ENCODE measurements at places on chromosomes 12 and 14. TPM values are rescaled to one million over a fixed set of nuclear protein-coding genes. Genes with fewer than 3 reads are reported as not detected.

Gene SOAT2
- not detected for total RNA-seq

Gene FOXN4
- 0.49 TPM for total RNA-seq

Gene FBLN5
- 0.50 TPM for total RNA-seq

Gene RNF212B
- total RNA-seq, result not detected

Gene NYNRIN
- 73.0 TPM for total RNA-seq

Gene POTEG
- total RNA-seq, result 0.44 TPM

Gene WNT5B
- 1.2 TPM for total RNA-seq

- peak; percentile 47 for ATAC-seq
Observed at GRCh38 chr14:60944204-60944603, 36.7 kb downstream of the TRMT5 start.

- no peak for ATAC-seq
Observed at GRCh38 chr12:2118481-2119255, 65.9 kb downstream of the CACNA1C start.

GRCh38 chr14:56119201-56119981, 1.2 kb downstream of the PELI2 start:
- peak; percentile 33 for ATAC-seq

DNA sequence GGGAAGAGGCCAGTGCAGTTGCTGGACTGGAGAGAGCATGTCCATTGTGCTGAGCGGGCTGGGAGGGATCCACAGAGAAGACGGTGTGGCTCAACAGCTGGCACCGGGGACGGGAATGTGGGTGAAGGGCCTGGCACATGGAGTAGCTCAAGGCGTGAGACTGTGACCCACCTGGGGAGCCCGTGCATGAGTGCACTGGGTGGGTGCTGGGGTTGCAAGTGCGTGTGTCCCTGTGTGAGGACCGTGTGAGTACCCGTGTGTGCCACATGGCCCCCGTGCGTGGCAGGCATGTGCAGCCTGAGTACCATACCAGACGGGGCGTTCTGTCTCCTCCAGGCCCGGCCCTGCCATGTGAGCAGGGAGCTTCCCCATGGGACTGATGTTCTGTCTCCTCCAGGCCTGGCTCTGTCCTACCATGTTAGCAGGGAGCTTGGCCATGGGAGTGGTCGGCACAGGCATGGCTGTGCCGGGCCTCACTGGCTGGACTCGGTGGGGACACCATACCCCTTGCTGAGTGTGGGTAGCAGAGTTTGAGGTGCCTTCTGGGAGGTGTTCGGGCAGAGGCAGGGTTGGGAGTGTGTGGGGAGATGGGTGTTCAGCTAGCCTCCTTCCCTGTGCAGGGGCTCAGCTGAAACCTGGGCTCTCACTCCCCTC, 234.4 kb downstream of the TMEM121 start:
- ATAC-seq, result no peak

- ATAC-seq, result no peak
Observed at GRCh38 chr12:105444653-105445102, 114.2 kb downstream of the C12orf75 start.

GRCh38 chr12:24952389-24952788, 3.5 kb upstream of the BCAT1 start:
- no peak for ATAC-seq

GRCh38 chr12:118402251-118402650, 25.9 kb downstream of the SUDS3 start:
- peak; percentile 32 for ATAC-seq

- no peak for ATAC-seq
Observed at GRCh38 chr14:51341338-51341737, 101.3 kb downstream of the TMX1 start.

- ATAC-seq, result no peak
Observed at GRCh38 chr14:88025313-88025712, 20.4 kb downstream of the GPR65 start.

- no peak for ATAC-seq
Observed at GRCh38 chr14:51331486-51332367, 91.7 kb downstream of the TMX1 start.

DNA sequence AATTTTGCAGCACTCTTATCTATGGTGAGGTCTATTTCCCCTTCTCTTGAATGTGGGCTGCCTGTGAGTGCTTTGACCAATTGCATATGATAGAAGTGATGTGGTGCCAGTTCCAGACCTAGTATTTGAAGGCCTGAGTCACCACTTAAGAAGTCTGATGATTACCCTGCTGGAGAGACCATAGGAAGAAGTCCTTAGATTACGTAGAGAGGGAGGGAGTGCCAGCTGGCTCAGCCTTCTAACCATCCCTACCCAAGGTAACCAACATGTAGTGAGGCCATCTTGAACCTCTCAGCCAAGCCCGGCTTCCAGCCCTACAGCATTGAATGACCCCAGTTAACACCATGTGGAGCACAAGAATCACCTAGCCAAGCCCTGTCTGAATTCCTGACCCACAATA, 166.9 kb downstream of the NELL2 start:
- ATAC-seq, result no peak

DNA sequence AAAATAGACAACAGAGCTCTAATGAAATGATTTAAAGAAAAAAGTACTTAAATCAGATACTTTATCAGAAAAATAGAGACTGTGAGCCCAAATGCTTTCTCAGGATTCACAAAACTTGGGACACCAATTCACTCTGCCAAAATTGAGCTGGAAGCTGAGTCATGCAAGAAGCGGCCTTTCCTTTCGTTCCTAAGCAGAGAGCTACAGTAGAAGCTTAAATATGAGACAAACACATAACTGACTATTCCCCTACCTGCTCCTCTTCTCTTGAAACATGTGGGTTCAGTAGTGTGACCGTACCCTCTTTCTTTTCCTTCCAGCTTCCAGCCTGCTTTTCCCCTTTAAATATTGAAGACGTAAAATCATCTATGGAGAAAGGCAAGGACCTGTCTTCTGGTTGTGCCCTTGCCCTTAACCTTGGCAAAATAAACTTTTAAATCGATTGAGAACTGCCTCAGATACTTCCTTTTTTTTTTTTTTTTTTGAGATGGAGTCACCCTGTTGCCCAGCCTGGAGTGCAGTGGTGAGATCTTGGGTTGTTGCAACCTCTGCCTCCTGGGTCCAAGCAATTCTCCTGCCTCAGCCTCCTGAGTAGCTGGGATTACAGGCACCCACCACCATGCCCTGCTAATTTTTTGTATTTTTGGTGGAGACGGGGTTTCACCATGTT, 4.4 kb upstream of the SDS start:
- ATAC-seq, result no peak

DNA sequence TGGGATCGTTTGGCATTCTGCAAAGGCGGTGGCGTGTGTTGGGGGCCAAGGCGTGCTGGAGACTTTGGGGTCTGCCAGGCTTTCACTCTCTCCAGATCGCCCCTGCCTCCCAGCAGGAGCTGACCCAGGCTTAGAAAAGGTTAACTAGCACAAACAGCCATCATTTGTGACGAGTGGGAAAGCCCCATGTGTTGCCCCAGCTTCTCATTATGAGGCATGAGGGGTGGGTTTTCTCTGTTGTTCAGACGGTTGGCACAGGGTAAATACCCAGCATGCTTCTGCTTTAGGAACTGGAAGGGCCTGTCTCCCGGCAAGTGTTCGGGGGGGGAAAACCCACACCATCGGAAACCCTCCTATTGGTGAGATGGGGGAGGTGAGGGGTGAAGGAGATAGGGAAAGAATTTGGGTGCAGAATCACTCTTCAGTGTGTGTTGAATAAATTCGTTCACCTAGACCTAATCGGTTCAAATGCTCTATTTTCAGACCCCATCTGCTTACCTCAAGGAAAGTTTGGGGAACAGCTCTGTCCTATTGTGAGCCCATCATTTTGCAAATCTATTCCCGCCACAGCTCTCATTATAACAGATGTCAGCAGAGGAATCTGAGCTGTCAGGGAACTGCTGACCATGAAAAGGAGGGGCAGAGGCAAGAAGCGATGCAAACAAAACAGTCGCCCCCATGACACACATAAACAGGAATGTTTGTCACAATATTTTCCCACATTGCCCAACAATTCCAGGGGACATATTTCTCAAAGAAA, 34.7 kb upstream of the C12orf42 start:
- no peak for ATAC-seq

GRCh38 chr14:54106661-54107377, 150.2 kb upstream of the BMP4 start:
- ATAC-seq, result no peak

GRCh38 chr14:51441001-51441400, 201.0 kb downstream of the TMX1 start:
- ATAC-seq, result no peak

Data from motor neuron (in vitro differentiated cells).